Activated T-cell treated with anti-CD3 and anti-CD28 coated beads for 48 hours (primary cell): ENCODE measurements at places on chromosomes 6 and 20.

GRCh38 chr6:27593861-27594260, 121.0 kb upstream of the ZNF184 start:
- DNase-seq = no peak

DNA sequence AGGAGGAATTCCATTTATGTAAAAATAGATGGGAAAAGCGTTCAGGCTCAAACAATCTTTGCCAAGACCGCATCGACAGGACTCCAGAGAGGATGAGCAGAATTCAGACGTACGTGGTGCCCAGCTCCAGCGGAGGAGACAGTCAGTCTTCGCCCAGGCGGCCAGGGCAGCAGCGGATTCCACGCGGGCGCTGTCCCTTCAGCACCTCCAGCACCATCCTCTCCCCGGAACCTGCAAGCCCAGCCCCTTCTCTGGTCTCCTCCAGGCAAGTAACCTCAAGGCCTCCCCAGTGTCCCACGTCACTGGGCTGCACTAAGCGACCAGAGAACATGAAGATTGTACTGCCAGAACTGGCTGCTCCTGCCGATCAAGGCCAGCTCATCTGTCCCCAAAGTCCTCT, 2.8 kb upstream of the KCNQ2 start:
- no peak for DNase-seq

DNA sequence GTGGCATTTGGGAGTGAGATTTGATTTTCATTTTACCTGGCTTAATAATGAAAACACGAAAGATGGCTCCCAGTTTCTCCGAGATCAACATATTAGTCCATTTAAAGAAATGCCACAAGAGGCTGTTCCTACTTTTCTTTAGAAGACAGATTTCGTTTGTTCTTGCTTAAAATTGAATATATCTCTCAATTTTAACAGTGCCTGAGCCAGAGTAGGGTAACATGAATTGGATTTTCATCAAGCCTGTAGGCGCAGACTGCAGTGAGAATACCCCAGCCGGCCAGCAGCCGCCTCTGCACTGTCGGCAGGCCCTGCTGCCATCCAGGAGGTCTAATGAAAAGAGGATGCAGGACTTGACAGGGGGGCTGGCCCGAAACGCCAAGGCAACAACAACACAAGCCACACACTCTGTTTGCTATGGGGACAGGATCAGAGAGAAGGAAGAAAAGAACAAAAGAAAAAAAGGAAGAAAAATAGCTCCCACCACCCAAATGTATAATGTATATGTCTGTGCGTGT, 72.5 kb downstream of the PPP1R3G start:
- DNase-seq = no peak

DNA sequence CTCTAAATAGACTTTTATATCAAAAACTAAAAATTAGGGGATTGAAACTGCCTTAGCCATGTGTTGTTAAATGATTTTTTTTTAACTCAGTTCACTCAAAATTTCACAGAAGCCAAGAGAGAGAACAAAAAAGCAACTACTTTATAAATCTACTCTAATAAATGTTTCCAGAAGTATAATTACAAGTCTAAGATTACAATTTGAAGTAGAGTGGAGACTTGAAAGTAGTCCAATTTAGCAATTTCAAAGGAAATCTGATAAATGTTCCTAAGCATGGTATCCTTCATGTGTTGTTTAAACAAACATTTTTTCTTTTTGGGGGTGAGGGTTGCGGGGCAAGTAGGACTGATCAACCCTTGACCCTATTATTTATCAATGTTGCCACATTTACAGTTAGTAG, 72.6 kb downstream of the PHIP start:
- no peak for DNase-seq

- no peak for DNase-seq
These were observed 33.3 kb downstream of the FAM50B start for GRCh38 chr6:3882431-3882830.

- no peak for DNase-seq
These were observed 8.0 kb downstream of the EIF2S2 start for GRCh38 chr20:34104059-34104458.
